ENCODE measurements at places on chromosomes 11 and 22.

DNA sequence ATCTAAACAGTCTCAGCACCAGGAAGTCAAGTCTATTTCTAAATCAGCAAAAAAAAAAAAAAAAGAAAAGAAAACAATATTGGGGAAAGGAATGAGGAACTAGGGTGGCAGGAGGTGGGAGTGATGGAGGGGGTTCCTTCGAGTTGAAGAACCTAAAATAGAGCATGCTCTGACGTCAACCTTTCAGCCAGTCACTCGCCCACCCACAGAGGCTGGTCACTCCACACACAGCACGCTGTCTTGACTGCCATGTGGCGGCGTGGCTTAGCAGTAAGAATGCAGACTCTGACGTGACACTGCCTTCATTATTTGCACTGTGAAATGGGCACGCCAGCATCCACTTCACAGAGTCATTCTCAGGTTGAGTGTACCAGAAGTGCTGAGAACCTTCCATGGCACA is 48.3 kb downstream of the LARGE1 start:
- DNase-seq = no peak

DNA sequence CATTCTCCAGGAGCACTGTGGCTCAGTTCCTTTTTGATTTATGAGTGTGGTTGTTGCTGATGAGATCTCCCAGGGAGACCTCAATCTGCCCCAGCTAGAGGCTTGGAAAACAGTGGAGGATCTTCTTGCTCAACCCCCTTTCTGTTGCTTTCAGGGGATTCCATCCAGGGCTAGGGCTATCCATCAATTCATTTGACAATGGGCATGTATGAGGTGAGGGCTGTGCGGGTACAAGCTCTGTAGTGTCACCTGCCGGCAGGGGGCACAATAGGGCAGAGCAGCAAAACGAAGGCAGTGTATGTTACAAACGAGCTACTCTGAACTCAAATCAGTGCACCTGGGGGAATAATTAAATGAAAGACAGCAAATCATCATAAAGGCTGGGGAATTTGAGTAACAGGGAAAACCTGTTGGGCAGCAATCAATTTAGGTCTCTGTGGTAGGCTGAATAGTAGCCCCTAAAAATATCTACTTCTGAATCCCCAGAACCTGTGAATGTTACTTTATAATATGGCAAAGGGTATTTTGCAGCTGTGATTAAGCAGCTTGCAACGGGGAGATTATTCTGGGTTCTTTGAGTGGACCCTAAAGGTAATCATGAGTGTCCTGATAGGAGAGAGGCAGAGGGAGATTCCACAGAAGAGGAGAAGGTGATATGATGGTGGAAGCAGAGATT is 170.3 kb upstream of the ZBED5 start:
- DNase-seq = peak; percentile 33

GRCh38 chr11:31397239-31397834 is 27.7 kb downstream of the DNAJC24 start:
- no peak for DNase-seq

DNA sequence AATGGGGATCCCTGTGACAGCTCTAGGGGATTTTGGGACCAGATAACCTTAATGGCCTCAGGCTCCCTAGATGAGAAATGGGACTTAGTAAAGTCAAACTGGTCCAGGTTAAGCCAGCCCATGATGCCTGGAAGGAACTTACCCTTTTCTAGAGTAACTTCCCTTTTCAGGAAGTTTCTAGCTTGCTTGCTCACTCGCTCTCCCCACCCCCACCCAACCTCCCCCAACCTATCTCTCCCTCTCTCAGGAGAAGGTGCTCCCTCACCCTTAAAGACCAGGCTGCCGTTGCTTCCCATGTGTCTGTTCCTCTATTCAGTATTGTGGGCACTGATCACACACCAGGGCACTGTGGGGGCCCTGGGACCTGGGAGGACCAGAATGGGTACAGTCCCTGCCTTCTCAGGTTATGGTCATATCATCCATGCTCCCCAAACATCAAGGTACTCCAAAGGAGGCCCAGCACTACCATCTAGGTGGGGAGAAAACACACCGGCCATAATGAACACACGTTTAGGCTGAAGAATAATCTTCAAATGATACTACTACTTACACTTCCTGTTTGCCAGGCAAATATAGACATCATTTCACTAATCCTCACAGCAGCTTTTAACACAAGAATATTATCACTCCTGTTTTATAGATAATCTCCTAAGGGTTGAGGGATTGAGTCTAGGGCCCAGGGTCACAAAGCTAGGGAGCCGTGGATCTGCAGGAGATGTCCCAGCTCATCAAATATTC is 18.2 kb downstream of the KCNQ1OT1 start:
- DNase-seq = no peak

DNA sequence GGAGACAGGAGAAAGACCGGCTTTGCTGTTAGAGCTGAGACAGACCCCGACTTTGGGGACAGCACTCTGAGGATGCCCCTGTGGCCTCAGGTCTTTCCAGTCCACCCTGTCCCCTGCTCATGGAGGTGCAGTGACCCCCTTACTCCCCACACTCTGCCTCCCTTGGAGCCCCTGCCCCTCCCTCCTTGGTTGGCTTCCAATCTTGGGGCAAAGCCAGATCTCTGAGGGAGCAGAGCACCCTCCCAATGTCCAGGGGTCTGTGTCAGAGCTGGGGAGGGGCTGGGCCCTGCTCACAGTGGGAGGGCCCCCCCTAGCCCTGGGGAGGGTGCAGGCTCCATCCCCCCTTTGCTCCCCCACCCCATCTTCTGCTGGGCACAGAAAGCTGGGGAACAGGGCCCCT is 50.0 kb downstream of the IGLL1 start:
- no peak for DNase-seq

DNA sequence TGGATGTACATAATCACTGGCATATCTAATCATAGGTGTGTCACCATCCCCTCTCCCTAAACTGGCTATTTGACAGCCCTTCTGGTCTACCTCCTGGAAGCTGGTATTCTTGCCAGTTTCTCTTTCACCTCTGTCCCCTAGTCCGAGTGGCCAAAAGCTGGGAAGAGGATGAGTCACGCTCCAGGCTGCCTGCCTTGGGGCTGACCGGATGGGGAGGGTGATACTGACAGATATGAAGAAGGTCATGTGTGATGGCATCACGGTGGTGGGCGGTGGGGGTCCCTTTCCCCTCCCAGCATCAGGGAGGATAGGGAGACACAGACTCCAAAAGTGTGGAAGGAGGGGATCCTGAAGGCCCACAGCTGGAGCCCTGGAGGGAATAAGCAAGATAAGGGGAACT is 4.8 kb downstream of the OAF start:
- no peak for DNase-seq

- DNase-seq = no peak
Measured at GRCh38 chr11:9081153-9081552, 10.2 kb downstream of the SCUBE2 start.

DNA sequence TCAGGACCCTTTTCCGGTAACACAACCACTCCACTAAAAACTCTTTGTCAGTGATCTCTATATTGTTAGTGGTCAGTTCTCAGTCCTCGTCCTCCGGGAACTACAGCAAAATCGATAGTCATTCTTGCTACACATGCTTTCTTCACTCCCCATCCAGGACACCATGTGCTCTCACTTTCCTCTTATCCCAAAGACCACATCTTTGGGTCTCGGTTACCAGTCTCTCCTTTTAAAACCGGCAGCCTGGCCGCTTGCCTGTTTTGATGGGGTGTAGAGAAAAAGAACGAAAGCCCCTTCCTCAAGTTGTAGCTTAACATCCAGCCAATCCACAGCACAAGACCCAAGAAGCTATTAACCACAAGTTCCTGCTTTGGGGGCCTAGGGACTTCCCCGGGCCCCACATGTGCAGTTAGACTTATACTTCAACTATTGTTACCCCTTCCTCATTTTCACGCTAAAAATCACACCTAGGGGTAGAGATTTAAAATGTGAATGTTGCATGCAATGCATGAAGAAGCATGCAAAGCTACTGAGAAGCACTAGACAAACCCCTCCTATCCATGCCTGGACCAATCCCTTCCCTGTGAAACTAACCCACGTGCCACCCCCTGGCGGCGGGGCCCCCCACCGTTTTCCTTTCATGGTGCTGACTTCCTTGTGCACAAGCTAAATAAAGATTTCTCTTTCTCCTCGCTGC is 1.5 kb upstream of the TOLLIP start:
- peak; percentile 43 for DNase-seq

DNA sequence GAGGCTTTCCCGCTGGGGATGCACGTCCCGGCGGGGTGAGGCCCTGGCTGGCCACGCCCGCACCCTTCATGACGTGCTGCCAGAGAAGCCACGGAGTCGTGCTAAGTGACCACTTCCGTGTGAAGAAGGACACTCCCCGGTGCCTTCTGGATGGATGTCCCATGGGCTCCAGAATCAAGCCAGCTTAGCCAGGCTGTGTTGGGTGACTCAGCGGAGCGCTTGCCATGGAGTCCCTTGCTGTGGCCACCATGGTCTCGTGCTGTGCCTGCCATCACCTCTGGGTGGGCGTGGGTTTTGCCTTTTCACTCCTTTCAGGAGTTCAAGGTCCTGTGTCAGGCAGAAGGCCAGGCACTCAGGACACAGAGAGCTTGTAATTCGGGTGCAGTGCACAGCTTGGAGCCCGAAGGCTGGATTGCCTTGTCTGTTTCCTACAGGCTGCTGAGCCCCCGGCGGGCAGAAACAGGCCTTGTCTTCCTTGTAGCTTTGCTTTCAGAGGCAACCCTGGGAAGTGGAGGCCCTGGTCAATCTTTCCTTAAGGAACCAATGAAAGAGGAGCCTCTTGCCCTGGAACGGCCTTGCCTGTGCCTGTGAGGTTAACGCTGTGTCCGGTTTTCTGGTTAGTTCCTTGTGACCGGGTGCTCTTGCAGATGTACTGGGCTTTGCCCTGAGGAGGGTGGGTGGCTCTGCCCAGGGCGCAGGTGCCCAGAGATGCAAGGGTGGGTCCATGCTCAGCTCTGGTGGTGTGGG is 268.6 kb downstream of the TBC1D22A start:
- no peak for DNase-seq

DNA sequence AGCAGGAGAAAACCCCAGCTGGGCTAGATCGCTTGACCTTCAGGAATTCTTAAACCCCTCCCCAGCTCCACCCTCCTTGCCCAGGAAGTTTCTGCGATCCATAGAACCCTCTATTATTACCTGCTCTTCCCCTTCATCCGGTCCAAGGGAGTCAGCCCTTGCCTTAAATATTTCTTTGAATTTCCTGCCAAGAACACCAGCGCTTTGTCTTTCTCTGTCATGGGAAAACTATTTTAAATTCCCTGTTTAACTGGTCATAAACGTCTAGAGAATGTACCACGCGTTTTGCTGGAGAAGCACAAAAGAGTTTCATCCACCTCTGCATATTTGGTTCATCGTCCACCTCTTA is 496 bp upstream of the TRAF6 start:
- no peak for DNase-seq

DNA sequence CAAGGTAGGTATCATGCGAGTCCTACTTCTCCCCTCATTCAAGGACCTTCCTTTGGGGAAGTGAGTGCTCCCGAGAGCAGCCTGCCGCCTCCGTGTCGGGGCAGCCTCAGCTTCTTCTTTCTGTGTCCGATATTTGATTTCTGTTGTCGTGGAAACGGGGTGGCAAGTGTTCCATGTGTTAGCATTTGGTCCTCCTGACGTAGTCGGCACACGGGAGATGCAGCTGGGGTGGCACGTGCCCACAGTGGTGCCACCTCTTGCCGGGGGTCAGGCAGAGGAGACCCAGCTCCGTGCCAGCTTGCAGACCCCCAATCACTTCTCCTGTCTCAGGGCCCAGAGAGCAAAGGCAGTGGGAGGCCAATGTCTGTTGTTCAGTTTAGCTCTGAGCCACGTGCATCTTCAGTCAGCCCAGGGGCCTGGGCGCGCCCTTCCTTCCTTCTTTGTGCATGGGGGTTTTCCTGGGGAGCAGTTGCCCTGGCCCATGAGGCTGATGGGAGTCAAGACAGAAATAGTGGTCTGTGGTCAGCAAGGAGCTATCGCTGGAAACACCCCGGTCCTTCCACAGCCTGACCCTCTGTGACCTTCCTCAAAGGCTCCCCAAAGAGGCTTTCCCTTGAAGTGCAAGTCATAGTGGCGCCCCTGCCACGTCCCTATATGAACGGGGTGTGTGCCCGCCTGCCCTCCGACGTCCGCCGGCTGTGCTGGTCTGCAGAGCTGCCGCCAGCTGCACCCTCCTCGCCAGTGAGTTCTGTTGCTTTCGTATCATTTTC is 44.5 kb downstream of the PARVB start:
- DNase-seq = no peak

GRCh38 chr22:21816787-21817496 is 50.5 kb downstream of the MAPK1 start:
- DNase-seq = no peak

DNA sequence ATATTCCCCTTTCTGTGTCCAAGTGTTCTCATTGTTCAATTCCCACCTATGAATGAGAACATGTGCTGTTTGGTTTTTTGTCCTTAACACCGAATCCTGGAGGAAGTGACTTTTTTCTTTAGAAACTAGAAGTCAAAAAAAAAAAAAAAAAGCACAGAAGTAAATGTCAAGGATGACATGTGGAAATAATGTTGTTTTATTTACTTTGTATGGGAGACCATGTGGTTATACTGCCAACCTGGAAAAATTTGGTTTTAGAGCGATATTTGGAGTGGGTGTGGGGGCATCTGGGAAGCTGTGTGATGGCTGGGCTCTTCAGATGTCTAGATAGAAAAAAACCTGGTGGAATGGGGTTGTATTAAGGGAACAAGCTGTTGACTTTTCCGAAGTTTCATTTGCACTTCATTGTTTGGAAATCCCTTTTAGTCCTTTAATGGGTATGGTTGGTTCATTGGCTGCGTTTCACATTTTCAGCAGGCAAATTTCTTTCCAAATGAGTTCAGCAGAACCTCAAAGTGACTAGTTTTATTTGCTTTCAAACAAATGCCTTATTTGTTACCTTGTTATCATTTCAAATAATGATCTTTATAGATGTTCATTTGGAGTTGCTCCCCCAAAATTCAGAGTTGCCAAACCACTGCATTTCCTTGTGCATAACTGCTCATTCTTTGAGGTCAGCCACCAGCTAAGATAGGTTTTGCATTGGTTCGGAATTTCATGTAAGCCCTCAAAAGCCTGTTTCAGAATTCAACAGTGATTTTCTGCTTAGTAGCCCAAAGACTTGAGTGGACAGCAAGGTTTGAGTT is 508.2 kb downstream of the METTL15 start:
- no peak for DNase-seq

- no peak for DNase-seq
Measured at GRCh38 chr11:90913131-90913668, 690.4 kb upstream of the CHORDC1 start.

GRCh38 chr11:78834886-78835285 is 260.2 kb upstream of the NARS2 start:
- no peak for DNase-seq

All from stimulated activated CD8-positive, alpha-beta memory T cell treated with anti-CD3 and anti-CD28 coated beads, Interleukin-15, amount 100 ng/mL, for 48 hours (primary cell).